Chondrocyte (in vitro differentiated cells): ENCODE measurements at places on chromosomes 4 and X. TPM values are rescaled to one million over a fixed set of nuclear protein-coding genes. Genes with fewer than 3 reads are reported as not detected.

- DNase-seq, result no peak
Measured at GRCh38 chr4:133865612-133866327, 335.8 kb downstream of the PABPC4L start.

- DNase-seq, result no peak
Measured at GRCh38 chrX:16103625-16104024, 19.7 kb upstream of the GRPR start.

GRCh38 chrX:153782313-153782712 is 1.5 kb downstream of the SRPK3 start:
- DNase-seq, result no peak

GRCh38 chr4:153021276-153021675 is 85.2 kb downstream of the FHDC1 start:
- no peak for DNase-seq

GRCh38 chr4:78781924-78782323 is 5.8 kb downstream of the BMP2K start:
- DNase-seq, result no peak

GRCh38 chr4:27366104-27366823 is 505.6 kb downstream of the STIM2 start:
- no peak for DNase-seq

- no peak for DNase-seq
Measured at GRCh38 chr4:126959056-126959745, 673.6 kb upstream of the INTU start.

DNA sequence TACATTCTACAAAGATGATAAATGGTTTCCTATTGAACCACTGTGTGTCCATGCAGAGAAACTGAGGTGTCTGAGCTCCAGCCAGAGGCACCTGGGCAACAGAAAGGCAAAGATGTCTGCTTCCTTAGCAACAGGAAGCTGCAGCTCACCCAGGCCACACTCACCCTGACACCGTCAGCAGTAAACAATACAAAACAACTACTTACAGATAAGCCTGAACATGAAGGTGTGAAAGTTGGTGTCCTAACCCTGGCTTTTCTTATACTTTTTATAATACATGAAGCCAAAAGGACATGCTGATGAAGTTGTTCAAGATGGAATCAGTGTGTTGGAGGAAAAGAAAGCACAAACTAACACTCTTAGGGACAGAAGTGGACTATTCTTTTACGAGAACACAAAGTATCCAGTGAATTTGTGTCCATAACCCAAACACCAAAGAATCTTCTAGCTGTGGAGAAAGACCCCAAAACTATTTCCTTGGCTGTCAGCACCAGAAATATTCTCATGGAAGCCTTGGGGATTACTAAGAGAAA is 117.3 kb downstream of the SYNPO2 start:
- no peak for DNase-seq

DNA sequence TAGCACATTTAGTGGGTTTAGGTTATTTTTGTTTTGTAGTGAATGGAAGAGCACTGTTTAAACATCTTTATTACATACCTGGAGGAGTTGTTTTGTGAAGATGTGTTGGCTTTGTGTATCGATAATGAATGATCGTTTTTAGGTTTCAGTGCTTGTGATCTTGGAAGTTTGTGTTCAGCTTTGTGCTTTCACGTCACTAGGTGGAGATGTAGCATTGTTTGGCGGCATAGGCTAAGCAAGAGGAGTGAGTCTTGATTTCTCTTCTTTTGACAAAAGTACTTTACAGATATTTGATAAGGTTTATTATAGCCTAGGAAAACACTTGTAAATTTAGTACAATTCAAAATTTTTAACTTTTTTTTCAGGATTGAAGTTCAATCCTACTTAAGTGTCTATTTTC is 50.4 kb downstream of the PDK3 start:
- DNase-seq, result no peak

Gene TSR2
- 21.5 to 30.0 TPM (median 23.8 TPM) in 3 replicates for total RNA-seq

Gene PTPN13
- 32.9 to 38.9 TPM (median 38.0 TPM) in 3 replicates for total RNA-seq

Gene PCYT1B
- total RNA-seq, result 3.1 to 7.1 TPM (median 4.5 TPM) in 3 replicates

Gene GRIA2
- total RNA-seq, result 0.77 to 1.4 TPM (median 1.0 TPM) in 3 replicates

Gene NXF2
- total RNA-seq, result not detected in 3 replicates

Gene ARR3
- total RNA-seq, result not detected in 3 replicates

Gene FAM47E
- total RNA-seq, result 0.73 to 1.2 TPM (median 0.92 TPM) in 3 replicates
